ENCODE measurements at places on chromosomes 5 and 9.

GRCh38 chr5:96977228-96977627 lies 41.3 kb downstream of the LNPEP start:
- peaks cover 11% of the 10 kb centered on the region for H3K36me3 ChIP-seq
- DNase-seq = no peak
- H3K27ac ChIP-seq = no peak overlapping the region
- H3K4me1 ChIP-seq = no peaks in the 10 kb centered on the region
- H3K4me3 ChIP-seq = no peak overlapping the region

GRCh38 chr5:105968981-105969380 lies 1701.8 kb downstream of the EFNA5 start:
- no peaks in the 10 kb centered on the region for H3K4me1 ChIP-seq
- no peak overlapping the region for H3K4me3 ChIP-seq
- no peak for DNase-seq
- no peak overlapping the region for H3K27ac ChIP-seq
- H3K27me3 ChIP-seq = no peaks in the 10 kb centered on the region

GRCh38 chr5:119274767-119275130 lies 81.1 kb upstream of the TNFAIP8 start:
- H3K27ac ChIP-seq = peak overlapping the region; percentile 82
- H3K27me3 ChIP-seq = no peaks in the 10 kb centered on the region
- DNase-seq = no peak
- H3K4me1 ChIP-seq = peaks cover 37% of the 10 kb centered on the region
- H3K4me3 ChIP-seq = no peak overlapping the region

DNA sequence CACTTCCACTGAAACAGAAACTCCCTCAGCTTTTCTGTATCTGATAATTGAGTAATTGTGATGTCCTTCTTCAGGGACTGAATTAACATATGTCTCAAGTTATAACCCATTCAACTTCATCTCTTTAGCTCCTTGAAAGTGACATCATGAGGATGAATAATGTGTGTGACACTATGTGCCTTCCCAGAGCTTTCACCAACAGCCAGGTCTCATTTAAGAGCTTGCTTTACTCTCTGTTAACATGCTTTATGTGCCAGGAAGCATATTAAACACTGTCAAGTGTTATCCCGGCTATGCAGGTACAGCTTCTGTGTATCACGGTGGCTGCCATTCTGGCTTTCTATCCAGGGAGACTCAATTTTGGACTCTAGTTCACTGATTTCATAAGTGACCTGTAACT lies 799.9 kb downstream of the CDH12 start:
- no peaks in the 10 kb centered on the region for H3K27me3 ChIP-seq
- H3K4me1 ChIP-seq = no peaks in the 10 kb centered on the region
- DNase-seq = no peak
- no peaks in the 10 kb centered on the region for H3K36me3 ChIP-seq
- H3K27ac ChIP-seq = no peak overlapping the region
- H3K4me3 ChIP-seq = no peak overlapping the region

DNA sequence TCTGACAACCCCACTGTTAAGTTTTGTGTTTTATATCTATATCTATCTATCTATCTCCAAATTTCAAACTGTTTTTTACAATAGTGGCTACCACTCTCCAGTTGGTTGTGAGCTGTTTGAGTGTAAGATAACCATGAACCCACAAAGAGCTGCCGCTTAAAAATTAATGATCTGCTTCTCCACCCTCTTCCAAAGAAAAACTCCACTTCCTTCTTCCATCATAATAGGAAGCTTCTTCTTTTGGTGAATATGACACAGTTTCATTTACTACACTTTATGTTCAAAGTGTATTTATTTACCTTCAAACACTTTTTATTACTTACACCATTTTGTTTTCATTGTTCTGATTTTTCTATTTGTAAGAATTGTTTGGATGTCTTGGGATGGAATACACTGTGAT lies 37.9 kb downstream of the SPZ1 start:
- H3K4me1 ChIP-seq = no peaks in the 10 kb centered on the region
- H3K27ac ChIP-seq = no peak overlapping the region
- no peaks in the 10 kb centered on the region for H3K27me3 ChIP-seq
- DNase-seq = no peak
- no peaks in the 10 kb centered on the region for H3K36me3 ChIP-seq

GRCh38 chr5:41707853-41708603 lies 162.2 kb downstream of the OXCT1 start:
- H3K4me3 ChIP-seq = no peak overlapping the region
- H3K4me1 ChIP-seq = no peaks in the 10 kb centered on the region
- H3K27ac ChIP-seq = no peak overlapping the region
- no peak for DNase-seq
- H3K36me3 ChIP-seq = no peaks in the 10 kb centered on the region

GRCh38 chr5:126125407-126125806 lies 297.8 kb upstream of the GRAMD2B start:
- H3K36me3 ChIP-seq = no peaks in the 10 kb centered on the region
- H3K27me3 ChIP-seq = no peaks in the 10 kb centered on the region
- H3K4me3 ChIP-seq = no peak overlapping the region
- H3K27ac ChIP-seq = no peak overlapping the region
- DNase-seq = no peak

DNA sequence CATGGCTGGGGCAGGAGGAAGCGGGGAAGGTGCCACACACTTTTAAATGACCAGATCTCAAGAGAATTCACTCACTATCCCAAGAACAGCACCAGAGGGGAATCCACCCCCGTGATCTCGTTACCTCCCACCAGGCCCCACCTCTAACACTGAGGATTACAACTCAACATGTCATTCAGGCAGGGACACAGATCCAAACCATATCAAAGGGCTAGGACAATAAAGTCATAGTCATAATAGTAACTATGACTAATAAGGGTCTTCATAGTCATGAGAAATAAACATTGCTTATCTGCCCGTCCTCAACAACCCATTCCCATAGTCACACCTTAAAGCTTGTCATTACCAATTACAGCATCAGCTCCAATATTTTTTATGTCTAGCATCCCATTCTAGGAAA lies 65.3 kb upstream of the SMC2 start:
- H3K36me3 ChIP-seq = no peaks in the 10 kb centered on the region
- no peaks in the 10 kb centered on the region for H3K27me3 ChIP-seq
- H3K4me1 ChIP-seq = no peaks in the 10 kb centered on the region
- no peak overlapping the region for H3K27ac ChIP-seq

GRCh38 chr9:124042201-124042721 lies 30.7 kb downstream of the LHX2 start:
- no peak for DNase-seq
- no peak overlapping the region for H3K4me3 ChIP-seq
- no peaks in the 10 kb centered on the region for H3K36me3 ChIP-seq
- H3K27me3 ChIP-seq = peaks cover 8% of the 10 kb centered on the region
- H3K27ac ChIP-seq = no peak overlapping the region

GRCh38 chr5:113115061-113115460 lies 138.5 kb downstream of the DCP2 start:
- H3K27me3 ChIP-seq = no peaks in the 10 kb centered on the region
- H3K4me1 ChIP-seq = no peaks in the 10 kb centered on the region
- no peak for DNase-seq
- no peak overlapping the region for H3K27ac ChIP-seq
- no peak overlapping the region for H3K4me3 ChIP-seq

DNA sequence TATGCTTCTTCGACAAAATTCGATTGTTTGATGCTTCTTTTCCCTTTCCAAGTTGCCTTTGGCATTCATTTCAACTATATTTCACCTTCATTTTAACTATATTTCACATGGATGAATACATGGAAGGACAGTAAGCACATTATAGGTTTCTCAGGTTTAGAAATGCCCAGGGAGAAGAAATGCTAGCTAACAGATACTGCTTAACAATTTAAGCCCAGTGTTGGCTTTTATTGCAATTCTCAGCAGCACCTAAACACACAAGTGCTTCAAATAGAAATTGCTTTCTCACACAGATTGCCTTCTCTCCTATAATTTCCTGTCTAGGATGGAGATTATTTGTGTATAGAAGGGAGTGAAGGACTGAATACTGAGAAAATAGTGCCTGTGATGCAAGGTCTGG lies 30.2 kb upstream of the SMC5 start:
- H3K4me1 ChIP-seq = no peaks in the 10 kb centered on the region
- H3K36me3 ChIP-seq = no peaks in the 10 kb centered on the region
- DNase-seq = no peak

- H3K27ac ChIP-seq = no peak overlapping the region
- H3K36me3 ChIP-seq = no peaks in the 10 kb centered on the region
- H3K27me3 ChIP-seq = no peaks in the 10 kb centered on the region
- H3K4me1 ChIP-seq = no peaks in the 10 kb centered on the region
- no peak overlapping the region for H3K4me3 ChIP-seq
Measured at GRCh38 chr5:105688227-105688792, 1982.4 kb downstream of the EFNA5 start.

DNA sequence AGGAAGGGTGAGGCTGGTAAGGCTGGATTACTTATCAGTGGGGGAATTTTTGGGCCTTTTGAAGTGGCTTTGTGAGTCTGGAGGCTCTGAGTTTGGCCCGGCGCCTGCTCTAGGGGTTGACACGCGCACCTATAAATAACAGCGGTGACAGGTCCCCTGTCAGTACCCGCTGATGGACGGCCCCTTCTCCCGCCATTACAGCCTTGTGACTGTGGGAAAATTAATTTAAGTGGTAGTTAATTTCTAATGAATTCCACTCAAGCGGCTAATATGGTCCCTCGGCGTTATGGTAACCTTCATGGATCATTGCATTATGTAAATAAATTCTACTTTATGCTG lies 16.5 kb downstream of the MRPL36 start:
- H3K4me1 ChIP-seq = no peaks in the 10 kb centered on the region
- no peak for DNase-seq
- no peaks in the 10 kb centered on the region for H3K27me3 ChIP-seq
- H3K27ac ChIP-seq = no peak overlapping the region
- H3K4me3 ChIP-seq = no peak overlapping the region
- no peaks in the 10 kb centered on the region for H3K36me3 ChIP-seq

- H3K4me3 ChIP-seq = no peak overlapping the region
- H3K27ac ChIP-seq = no peak overlapping the region
- DNase-seq = no peak
- no peaks in the 10 kb centered on the region for H3K4me1 ChIP-seq
- no peaks in the 10 kb centered on the region for H3K27me3 ChIP-seq
Measured at GRCh38 chr9:112005939-112006338, 109.3 kb downstream of the UGCG start.

DNA sequence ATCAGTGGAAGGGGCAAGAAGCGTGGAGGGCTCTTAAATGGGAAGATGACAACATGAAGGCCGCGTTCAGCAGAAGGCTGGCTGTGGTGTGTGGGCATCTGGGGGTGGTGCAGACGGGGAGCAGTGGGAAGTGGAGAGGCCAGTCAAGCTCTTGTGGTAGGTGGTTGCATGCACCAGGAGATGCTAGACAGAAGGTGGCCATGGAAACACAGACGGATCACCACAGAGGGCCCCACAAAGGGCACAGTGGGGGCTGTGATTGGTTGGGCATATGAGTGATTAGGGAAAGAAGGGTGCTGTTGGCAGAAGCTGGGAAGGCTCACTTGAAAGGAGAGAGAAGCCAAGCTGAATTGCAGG lies 14.7 kb downstream of the MTMR12 start:
- H3K27ac ChIP-seq = no peak overlapping the region
- H3K4me3 ChIP-seq = no peak overlapping the region
- DNase-seq = no peak
- H3K27me3 ChIP-seq = no peaks in the 10 kb centered on the region
- no peaks in the 10 kb centered on the region for H3K36me3 ChIP-seq

GRCh38 chr5:10470669-10471068 lies 29.0 kb downstream of the ROPN1L start:
- H3K27ac ChIP-seq = no peak overlapping the region
- H3K27me3 ChIP-seq = no peaks in the 10 kb centered on the region
- no peak overlapping the region for H3K4me3 ChIP-seq
- no peaks in the 10 kb centered on the region for H3K4me1 ChIP-seq

GRCh38 chr9:124212381-124213050 lies 45.2 kb upstream of the NEK6 start:
- DNase-seq = no peak
- no peaks in the 10 kb centered on the region for H3K27me3 ChIP-seq
- no peak overlapping the region for H3K4me3 ChIP-seq
- H3K4me1 ChIP-seq = no peaks in the 10 kb centered on the region

- H3K36me3 ChIP-seq = no peaks in the 10 kb centered on the region
- H3K27ac ChIP-seq = no peak overlapping the region
- no peaks in the 10 kb centered on the region for H3K27me3 ChIP-seq
- no peak overlapping the region for H3K4me3 ChIP-seq
- no peaks in the 10 kb centered on the region for H3K4me1 ChIP-seq
Measured at GRCh38 chr5:8879248-8879647, 666.6 kb downstream of the SEMA5A start.

GRCh38 chr5:178143246-178143645 lies 10.4 kb downstream of the NHP2 start:
- no peaks in the 10 kb centered on the region for H3K27me3 ChIP-seq
- no peak overlapping the region for H3K4me3 ChIP-seq
- DNase-seq = no peak
- H3K36me3 ChIP-seq = peaks cover 70% of the 10 kb centered on the region

GRCh38 chr5:87302061-87302460 lies 34.4 kb downstream of the RASA1 start:
- H3K4me3 ChIP-seq = no peak overlapping the region
- H3K4me1 ChIP-seq = no peaks in the 10 kb centered on the region
- no peaks in the 10 kb centered on the region for H3K27me3 ChIP-seq
- DNase-seq = no peak
- no peak overlapping the region for H3K27ac ChIP-seq

DNA sequence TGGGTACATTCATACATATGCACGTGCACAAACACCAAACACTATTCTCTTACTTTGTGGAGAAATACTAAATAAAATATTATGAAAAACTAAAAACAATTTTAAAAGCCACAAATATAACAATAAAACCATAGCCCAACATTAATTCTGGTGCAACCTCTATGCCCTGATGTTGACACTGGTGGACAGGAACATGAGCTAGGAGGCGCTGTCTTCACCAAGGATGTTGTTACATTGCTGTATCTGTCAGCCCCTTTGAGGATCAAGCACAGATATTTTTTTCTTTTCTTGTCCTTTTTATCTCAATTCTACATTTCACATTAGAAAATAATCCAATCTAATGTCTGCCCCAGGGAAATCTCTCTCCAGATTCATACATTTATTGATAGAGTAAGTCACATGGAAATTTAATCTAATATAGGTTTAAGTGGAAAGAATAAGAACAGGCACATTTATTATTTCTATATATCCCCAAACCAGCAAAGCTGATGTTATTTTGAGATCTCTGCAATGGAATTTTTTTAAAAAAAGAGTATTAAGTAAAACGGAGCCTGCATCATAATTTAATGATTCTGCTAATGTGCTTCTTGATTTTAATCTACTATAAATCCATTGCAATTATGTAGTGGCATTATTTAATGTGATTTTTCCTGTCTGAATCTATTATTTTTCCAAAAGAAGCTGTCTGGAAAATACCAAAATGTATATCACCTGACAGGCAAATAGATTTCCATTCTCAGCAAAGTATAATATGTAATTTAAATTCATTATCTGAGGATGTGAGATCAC lies 716.5 kb downstream of the MTRR start:
- no peak overlapping the region for H3K4me3 ChIP-seq
- H3K27me3 ChIP-seq = no peaks in the 10 kb centered on the region
- H3K4me1 ChIP-seq = no peaks in the 10 kb centered on the region
- H3K36me3 ChIP-seq = no peaks in the 10 kb centered on the region

All from ascending aorta (tissue), 2 donors.